ENCODE measurements at places on chromosomes 1 and 21.

- peak; percentile 13 for DNase-seq
These were observed 90.7 kb upstream of the ETS2 start for GRCh38 chr21:38714999-38715398.

DNA sequence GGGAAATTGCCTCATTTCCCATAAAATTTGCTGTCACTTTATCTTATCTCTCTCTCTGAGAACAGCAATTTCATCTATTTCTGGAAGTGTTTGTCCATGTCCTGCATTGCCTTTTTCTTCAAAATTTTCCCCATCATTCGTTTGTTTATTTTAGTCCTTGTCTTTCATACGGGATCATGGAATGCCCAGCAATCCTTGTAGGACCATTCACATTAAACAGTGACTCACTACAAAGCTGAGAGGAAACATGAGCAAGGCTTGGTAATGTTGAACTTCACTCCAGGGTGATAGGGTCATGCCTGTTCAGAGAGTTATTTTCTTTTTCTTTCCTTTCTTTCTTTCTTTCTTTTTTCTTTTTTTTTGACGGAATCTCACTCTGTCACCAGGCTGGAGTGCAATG is 32.2 kb upstream of the HNRNPU start:
- DNase-seq: peak; percentile 74

DNA sequence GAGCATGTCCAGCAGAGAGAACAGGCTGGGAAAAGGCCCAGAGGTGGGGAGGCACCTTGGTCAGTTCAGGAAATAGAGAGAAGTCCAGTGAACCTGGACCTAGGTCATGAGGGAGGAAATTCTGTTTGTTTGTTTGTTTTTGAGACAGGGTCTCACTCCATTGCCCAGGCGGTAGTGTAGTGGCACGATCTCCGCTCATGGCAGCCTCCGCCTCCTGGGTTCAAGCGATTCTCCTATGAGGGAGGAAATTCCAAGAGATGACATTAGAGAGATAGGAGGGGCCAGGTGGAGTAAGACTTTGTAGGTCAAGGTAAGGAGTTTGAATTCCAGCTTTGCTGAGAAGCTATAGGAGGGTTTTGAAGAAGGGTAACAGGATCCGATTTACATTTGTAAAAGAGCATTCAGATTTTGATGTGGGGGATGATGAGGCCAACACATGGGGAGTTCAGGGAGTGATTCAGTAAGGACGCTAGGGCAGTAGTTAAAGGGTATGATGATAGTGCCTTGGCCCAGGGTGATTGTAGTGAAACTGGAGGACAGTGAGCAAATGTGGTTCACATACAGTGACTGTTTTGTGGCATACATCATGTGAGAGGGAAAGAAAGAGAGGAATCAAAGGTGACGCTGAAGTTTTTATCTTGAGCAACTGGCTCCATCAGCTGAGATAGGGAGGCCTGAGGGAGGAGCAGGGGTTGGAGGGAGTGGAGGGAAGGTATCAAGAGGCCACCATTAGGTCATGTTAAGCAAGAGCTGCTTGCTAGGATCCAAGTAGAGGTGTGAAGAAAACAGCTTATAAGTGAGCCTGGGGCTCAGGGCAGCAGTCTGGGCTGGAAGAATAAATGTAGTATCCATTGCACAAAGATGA is 8.3 kb upstream of the TRABD2B start:
- DNase-seq: no peak

- peak; percentile 58 for DNase-seq
These were observed 71.7 kb upstream of the SIM2 start for GRCh38 chr21:36627242-36627641.

- no peak for DNase-seq
These were observed 189.5 kb downstream of the SIPA1L2 start for GRCh38 chr1:232440325-232441035.

DNA sequence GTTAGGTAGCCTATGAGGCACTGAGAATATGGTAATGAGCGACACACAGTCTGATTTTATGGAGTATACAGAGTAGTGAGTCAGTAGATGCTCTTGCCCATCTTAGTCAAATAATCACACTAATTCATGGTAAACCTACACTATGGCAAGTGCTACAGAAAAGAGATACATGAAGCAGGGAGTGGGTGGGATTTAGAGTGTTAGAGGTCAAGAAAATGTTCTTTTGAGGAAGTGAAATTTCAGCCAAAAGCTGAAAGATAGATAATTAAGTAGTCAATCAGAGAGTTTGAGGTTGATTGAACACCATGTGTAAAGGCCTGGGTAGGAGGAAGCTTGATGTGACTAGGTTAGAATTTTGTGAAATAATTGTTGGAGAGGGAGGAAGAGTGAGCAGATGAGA is 14.7 kb downstream of the MDM4 start:
- DNase-seq: no peak

- DNase-seq: no peak
These were observed 3.7 kb upstream of the ID3 start for GRCh38 chr1:23563003-23563402.

- no peak for DNase-seq
These were observed 92.4 kb upstream of the GPR88 start for GRCh38 chr1:100445565-100445964.

- no peak for DNase-seq
These were observed 147.7 kb downstream of the RERE start for GRCh38 chr1:8669606-8670335.

- DNase-seq: no peak
These were observed 1.2 kb downstream of the LURAP1 start for GRCh38 chr1:46204406-46204742.

- DNase-seq: peak; percentile 10
These were observed 96.5 kb downstream of the NME7 start for GRCh38 chr1:169271098-169271497.

DNA sequence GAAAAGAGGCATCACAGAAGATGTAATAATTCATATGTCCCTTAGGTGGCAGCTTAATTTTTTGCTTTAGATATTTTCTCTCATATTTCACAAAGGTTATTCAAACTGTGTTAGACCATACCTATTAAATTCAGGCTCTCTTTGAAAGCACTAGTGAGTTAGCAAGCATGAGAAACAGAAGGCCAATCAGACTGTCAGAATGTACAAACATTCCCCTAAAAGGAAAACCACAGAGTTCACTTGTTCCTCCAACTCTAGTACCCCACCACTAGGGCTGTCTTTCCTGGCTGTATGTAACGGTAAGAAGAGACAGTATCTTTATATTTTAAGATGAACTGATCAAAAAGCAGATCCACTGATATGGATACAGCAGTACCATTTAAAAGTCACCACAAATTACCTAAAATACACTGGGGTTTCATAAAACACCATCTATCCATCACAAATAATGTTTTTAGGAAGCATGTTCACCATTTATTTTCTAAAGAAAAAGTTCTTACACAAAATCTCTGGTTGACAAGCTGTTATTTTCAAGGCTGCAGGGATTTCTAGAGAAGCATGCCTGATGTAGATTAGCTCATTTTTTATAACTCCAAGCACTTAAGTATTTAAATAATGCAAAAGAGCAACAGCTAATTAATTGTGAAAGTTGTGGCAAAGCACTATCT is 1.8 kb downstream of the ARPC5 start:
- peak; percentile 96 for DNase-seq

DNA sequence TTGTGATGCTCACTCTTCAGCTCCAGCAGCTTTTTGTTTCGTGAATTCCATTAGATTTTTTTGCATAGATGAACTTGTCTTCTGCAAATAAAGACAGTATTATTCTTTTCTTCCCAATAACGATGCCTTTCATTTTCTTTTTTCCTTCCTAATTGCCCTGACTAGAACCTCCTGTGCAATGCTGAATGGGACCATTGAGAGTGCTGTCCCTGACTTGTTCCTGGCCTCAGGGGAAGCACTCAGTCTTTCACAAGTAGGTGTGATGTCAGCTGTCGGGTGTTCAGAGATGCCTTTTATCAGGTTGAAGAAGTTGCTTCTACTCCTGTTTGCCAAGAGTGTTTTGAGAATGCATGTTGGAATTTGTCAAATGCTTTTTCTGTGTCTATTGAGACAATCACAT is 64.3 kb upstream of the ADARB1 start:
- DNase-seq: peak; percentile 41

GRCh38 chr1:210669951-210670350 is 341.2 kb downstream of the HHAT start:
- no peak for DNase-seq

DNA sequence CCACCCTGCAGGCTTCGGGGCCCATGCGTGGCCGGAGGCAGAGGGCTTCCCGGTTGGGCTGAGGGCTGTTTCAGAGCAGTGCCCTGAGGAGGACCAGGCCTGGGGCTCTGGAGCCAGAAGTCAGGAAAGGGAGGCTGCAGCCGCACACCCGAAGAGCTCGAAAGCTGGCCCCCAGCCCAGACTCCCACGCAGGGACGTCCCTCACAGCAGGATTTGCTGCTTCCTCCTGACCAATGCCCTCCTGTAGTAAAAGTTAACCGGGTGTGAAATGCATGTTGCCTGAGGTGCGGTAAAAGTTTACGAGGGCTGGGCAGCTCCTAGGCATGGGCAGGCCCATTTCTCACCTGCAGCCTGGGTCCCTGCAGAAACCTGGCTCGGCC is 101.5 kb upstream of the ARHGEF16 start:
- peak; percentile 54 for DNase-seq

DNA sequence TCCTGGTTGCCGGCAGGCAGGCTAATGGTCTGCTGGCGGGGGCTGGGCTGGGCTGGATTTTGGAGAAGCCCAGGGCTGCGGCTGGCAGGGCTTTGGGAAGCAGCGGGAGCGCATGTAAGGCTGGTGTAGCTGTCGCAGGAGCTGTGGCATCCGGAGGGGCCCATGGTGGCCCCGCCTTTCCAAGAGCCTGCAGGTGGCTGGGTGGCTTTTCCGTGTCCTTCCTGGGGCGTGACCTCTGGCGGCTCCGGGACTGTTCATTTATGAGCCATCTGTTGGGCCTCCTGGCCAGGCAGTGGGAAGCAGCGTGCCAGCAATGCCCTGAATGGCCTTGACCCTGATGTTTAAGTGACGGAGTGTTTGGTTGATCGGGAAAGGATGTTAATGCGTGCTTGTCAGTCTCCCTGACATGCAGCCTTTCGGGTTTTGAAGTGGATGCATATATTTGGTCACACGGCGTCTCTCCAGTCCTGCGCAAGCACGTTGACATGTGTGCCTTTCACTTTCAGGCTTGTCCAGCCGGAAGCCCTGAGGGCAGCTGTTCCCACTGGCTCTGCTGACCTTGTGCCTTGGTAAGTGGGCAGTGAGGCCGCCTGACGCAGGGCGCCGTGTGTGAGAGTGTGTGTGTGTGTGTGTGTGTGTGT is 38.5 kb downstream of the AGPAT3 start:
- DNase-seq: no peak

GRCh38 chr1:77687519-77687906 is 5.1 kb upstream of the ZZZ3 start:
- DNase-seq: peak; percentile 64

GRCh38 chr1:231827337-231828105 is 200.9 kb downstream of the DISC1 start:
- peak; percentile 85 for DNase-seq

DNA sequence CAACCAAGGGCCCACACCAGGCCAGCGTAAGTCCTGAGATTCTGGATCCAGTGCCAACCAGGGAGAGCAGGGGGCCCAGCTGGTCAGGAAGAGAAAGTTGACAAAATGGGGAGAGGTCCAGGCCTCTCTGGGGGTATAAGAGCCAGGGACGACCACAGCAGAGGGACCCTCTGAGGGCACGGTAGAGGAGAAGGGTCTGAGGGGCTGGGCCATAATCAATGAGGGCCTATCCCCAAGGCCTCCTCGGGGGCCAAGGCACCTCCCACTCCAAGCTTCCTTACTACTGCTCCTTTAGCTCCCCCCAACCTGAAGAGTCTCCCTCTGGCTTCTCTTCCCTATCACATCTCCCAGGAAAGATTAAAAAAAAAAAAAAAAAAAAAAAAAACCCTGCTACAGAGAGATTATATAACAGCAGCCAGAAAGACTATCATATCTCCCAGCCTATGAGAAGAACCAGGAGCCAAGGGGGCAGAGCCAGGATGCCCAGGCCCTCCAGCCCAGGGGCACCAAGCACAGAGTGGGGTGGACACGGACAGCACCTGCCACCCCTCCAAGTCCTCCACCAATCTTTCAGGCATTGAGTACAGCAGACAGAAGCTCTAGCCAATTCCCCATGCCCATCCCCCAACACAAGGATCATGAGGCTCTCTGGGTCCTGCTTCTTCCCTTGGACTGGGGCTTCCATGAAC is 2.7 kb downstream of the MEF2D start:
- DNase-seq: no peak

- DNase-seq: peak; percentile 54
These were observed 91.8 kb downstream of the ADCY10 start for GRCh38 chr1:167821969-167822685.

DNA sequence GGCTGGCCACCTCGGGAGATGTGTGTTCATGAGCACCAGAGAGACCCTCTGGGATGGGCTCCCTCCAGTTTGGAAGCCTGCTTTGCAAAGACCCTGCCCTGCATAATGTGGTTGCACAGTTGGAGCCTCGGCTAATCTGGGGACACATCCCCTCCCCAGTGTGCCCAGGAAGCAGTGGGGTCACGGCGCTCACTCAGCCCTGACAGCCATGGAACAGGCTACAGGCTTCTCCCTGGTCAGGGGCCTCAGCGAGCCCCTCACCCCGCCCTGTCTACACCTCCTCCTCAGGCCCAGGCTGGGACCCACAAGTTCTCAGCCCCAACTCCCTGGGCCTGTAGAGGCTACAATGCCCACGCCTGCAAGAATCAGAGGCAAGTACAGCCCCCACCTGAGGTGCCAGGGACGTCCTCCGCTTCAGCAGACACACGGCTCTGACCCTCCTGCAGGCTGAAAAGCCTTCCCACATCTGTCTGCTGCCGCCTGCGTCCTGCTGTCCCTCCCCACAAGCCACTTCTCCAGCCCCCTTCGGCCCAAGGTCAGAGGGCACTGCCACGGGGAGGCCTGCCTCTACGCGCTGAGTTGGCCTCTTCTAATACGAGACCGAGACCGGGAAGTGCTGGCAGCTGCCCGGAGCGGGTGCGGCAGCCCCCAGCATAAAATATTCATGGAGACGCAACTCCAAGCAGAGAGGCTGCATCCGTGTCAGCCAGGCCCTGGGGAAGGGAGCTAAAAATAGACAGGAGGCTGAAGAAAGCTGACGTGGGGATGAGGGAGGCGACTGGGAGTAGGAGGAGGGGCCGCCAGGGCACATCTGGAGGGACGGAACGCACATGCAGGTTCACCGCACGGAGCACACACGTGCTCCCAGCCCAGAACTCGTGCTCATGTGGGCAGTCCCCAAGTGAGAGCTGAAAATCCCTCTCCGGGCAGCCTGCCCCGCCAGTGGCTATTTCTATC is 15.2 kb upstream of the GPR153 start:
- peak; percentile 81 for DNase-seq

GRCh38 chr1:3890389-3891328 is 9.4 kb downstream of the C1orf174 start:
- no peak for DNase-seq

DNA sequence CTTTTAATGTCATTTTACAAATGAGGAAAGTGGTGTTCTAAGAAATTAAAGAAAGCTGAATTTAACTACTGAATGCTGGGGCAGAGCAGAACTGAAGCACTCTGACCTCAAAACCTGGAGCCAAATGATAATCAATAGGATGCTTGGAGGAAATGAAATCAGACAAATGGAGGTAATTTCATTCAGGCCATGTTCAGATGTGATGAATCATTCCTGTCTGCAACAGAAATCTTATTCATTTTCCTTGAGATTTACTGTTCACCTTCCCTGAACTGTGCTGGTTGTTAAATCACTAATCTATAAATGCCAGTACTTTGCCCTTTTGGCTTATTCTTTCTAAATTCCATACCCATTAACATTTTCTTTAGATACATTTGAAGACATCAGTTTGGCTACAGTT is 85.6 kb upstream of the SNX7 start:
- DNase-seq: no peak

- no peak for DNase-seq
These were observed 586.1 kb upstream of the ZP4 start for GRCh38 chr1:238476841-238477240.

- no peak for DNase-seq
These were observed 57.1 kb downstream of the NMNAT2 start for GRCh38 chr1:183361081-183361480.
